Cortex of kidney (tissue), 1 donor: ENCODE measurements at places on chromosomes 6 and 20.

GRCh38 chr6:50236164-50236563 lies 186.4 kb upstream of the DEFB112 start:
- no peak for DNase-seq

GRCh38 chr6:139846538-139847456 lies 472.3 kb upstream of the CITED2 start:
- no peak for DNase-seq

- DNase-seq: no peak
Measured at GRCh38 chr6:109561844-109562243, 78.8 kb upstream of the ZBTB24 start.

- no peak for DNase-seq
Measured at GRCh38 chr6:1162367-1163275, 149.3 kb upstream of the FOXQ1 start.

GRCh38 chr20:22338140-22338708 lies 246.1 kb downstream of the FOXA2 start:
- DNase-seq: no peak

- DNase-seq: no peak
Measured at GRCh38 chr6:56827908-56828649, 126.8 kb upstream of the BEND6 start.

GRCh38 chr6:154763650-154764049 lies 30.4 kb downstream of the SCAF8 start:
- no peak for DNase-seq

DNA sequence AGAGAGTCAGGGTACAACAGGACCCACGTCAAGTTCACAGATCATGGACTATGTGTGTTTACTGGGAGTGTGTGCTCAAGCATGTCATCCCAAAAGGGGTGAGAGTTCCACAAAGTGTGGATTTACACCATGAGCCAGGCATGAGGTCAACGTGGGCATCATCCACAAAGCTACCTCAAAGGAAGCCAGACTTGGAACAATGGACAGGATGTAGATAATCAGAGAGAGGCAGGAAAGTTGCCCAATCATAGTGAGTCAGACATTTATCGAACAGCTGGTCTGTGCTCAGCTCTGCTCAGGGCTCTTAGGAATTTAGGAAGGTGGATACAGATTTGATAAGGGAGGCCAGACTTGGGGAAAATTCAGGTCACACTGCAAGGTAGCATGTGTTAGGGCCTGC lies 317.2 kb upstream of the CDYL start:
- DNase-seq: no peak

- no peak for DNase-seq
Measured at GRCh38 chr6:105967917-105968602, 118.1 kb upstream of the PRDM1 start.

- no peak for DNase-seq
Measured at GRCh38 chr20:23641936-23642751, 4.4 kb upstream of the CST3 start.

DNA sequence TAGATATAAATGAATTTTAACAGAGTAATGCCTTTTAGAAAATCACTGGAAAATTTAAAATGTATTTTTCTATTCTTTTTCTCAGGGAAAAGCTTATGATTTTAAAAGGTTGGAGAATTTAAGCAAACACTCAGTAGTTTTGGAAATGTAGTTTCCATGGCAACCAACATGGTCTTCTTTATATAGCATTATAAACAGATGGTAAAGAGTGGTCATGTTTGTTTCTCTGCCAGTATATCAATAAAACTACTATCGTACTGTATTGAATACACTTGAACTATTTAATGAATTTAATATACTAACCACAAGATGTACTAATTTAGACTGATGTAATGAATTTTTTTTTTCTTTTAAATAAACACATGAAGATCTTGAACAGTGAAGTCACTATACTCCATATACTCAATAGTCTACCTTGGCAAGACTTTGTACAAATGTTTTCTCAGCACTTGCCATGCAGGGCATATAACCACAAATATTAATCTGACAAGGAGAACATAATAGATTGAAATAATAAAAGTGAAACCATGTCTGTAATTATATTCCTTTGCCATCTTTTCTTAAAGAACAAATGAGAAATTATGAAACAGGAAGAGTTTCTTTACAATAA lies 105.5 kb downstream of the PDSS2 start:
- DNase-seq: no peak

- DNase-seq: no peak
Measured at GRCh38 chr20:41242352-41242751, 75.2 kb downstream of the ZHX3 start.

GRCh38 chr6:54003316-54003715 lies 107.9 kb upstream of the MLIP start:
- no peak for DNase-seq

DNA sequence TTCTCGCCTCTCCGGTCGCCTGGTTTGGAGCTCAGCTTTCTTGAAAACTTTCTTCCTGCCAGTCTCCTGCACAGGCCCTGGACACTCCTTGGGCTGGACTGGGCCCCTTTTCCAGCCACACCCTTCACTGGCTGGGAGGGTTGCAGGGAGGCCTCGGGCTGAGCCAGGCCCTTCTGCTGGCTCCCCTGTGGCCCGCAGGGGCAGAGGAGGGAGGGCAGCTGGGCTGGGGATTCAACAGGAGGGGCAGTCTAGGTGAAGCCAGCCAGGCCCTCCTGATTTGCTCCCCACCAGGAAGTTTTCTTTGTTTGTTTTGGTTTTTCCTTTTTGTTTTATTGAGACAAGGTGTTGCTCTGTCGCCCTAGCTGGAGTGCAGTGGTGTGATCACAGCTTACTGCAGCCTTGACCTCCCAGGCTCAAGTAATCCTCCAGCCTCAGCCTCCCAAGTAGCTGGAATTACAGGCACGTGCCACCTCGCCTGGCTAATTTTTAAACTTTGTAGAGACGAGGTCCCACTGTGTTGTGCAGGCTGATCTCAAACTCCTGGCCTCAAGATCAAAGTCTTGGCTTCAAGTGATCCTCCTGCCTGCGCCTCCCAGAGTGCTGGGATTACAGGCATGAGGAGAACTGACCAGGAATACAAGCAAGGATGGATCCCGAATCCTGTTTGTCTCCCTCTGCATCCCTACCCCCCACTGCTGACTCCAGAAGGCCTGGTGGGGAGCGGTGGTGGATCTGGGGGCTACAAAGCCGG lies 23.5 kb upstream of the CDH22 start:
- DNase-seq: no peak
